ENCODE measurements at places on chromosomes 16 and 17.

DNA sequence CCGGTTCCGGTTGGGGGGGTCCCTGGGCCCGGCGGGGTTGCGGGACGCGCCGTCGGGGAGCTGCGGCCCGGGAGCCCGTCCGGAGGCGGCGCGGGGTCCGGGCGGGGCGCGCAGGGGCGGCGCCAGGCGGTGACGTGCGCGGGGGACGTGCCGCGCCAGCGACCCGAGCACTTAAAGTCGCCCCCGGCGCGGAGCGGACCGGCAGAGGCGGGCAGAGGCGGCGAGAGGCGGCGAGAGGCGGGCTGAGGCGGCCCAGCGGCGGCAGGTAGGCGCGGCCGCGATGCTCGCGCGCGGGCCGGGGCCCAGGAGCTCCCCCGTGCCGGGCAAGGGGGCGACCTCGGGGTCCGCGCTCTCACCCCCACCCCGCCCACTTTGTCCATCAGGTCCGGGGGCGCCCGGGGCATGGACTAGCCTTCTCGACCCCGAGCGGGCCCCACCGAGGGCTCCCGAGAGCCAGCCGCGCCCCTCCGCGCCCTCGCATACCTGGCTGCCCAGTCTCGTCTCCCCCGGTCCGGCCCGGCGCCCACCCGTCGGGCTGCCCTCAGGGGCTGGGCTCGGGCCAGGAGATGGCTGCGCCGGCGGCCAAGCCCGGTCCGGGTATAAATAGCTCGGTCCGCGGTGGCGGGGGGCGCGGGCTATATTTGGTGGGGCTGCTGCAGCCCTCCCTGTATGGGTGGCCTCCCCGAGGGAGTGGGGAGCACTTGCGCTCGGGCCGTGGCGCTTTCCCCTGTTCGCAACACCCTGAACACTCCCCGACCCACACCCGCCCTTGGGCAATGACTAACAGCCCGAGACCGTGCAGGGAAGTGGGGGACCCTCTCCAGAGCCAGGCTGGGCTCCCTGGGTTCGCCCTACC lies at the start of gene SLC16A3:
SLC16A3 (plus strand) TSS at position 201 of the 856 bp plus-strand sequence. CDS start 6,967 bp downstream, outside the sequence.
- DNase-seq: no peak

DNA sequence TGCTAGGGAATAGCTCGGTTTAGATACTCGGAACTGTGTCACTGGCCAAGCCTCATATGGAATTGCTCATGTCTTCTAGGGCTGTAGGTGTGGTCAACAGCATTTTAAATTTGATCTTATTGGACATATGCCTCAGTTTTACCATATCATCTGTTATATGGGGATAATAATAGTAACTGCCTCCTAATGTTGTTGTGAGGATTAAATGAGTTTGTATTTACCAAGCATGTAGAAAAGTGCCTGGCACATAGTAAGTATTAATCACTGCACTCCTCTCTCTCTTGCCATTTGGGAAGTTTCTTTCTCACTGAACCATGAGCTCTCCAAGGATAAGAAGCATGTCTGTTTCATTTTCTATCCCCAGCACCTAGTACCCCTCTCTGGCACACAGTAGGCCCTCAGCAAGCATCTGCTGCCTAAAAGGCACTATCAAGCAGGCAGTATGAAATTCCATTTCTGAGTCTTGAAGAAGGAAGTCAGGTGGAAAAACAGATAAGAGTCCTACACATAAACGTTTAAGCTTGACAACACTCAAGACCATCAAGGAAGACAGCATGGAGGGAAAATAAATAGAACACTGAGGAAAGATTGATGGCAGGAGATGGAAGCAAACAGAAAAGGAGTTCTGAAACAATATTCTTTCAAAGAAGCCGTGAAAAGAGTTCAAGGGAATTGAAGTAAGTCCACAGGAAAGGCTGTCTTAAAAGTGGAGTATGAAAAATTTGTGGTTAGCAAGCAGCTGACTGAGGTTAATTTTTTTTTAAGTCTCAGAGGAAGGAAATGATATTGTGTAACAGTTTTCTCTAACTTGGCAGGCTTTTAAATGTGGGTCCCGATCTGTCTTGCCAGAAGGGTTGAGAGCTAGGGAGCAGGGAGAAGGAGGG lies 2.2 kb upstream of the ATP6V0A1 start:
- DNase-seq: no peak

GRCh38 chr17:43854498-43854897 lies 7.5 kb downstream of the CD300LG start:
- no peak for DNase-seq

DNA sequence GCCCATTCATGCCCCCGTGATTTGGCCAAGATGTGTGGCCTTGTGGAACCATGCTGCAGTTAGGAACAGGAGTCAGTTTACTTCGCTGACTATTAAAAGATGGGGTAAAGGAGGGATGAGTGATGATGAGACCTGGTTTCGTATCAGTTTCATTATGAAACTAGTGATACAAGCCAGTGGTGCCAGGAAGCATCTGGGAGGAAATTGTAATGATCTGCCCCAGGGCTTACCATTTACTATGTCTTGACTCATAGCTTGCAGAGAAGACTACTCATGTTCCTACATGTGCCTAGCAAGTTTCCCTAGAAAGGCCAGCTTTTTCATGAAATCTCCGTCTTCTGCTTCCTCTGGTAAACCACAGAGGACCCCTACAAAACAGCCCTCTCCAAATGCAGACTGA lies 23.2 kb downstream of the CDH3 start:
- DNase-seq: no peak

DNA sequence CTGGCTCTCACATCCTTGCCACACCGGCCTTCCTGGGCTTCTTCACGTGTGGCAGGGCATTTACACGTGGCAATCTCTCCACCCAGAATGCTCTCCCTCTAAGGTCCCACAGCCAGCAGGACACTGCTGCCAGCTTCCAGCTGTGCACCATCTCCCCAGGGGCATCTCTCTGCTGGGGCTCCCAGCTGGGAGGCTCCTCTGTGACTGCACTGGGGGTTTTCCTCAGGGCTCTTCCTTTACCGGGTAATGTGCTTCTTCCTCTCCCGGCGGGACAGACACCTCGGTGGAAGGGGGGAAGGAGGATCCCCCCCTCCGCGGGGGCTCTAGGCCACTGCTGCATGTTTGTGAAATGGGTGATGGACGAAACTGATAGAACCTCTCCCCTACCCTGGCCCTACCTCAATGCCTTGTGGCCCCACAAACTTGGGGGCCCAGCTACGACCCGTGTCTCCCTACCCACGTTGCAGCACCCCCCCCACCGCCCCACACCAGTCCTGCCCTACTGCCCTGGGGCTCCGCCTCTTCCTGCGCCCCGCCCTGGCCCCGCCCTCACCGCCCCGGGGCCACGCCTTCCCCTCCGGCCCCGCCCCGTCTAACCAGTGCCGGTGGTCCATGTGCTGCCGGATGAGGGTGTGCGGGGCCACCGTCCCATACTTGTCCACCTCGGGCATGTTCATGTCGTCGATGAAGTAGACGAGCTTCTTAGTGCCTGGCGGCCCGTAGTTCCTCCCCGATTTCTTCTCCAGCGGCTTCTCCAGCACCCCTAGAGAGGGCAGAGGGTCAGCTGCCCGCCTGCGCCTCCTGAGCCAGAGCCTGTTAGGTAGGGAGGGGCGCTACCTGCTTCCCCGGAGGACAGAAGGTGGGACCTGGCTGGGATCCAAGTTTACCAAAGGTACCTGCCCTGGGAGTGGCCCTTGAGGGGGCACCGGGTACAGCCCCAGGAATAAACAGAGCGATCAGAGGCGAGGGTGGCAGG lies 92.6 kb downstream of the DNAH17 start:
- DNase-seq: no peak

GRCh38 chr17:75839942-75840798 lies 4.0 kb downstream of the UNC13D start:
- DNase-seq: no peak

Data from NCI-H2107 (cell line).